ENCODE measurements at places on chromosomes 2 and 18. TPM values are rescaled to one million over a fixed set of nuclear protein-coding genes. Genes with fewer than 3 reads are reported as not detected.

Gene KLHL30
- 8.3 TPM for total RNA-seq

Gene EFHD1
- 30.4 TPM for total RNA-seq

Gene TANC1
- 87.3 TPM for total RNA-seq

Gene DES
- 582 TPM for total RNA-seq

Gene TGFBRAP1
- 17.0 TPM for total RNA-seq

Gene RIF1
- 52.1 TPM for total RNA-seq

Gene CMPK2
- 7.6 TPM for total RNA-seq

Gene DUSP28
- total RNA-seq: 7.0 TPM

Gene BOLL
- total RNA-seq: 0.23 TPM

Gene ESPNL
- 3.8 TPM for total RNA-seq

Gene DHRS9
- 1.1 TPM for total RNA-seq

Gene ANKRD62
- not detected for total RNA-seq

Gene TMEM37
- total RNA-seq: 25.2 TPM

Gene SIX2
- 10.7 TPM for total RNA-seq

Gene TSPYL6
- total RNA-seq: not detected

Gene TMEM127
- 30.4 TPM for total RNA-seq

Gene HRH4
- 0.23 TPM for total RNA-seq

Gene DTNB
- 19.4 TPM for total RNA-seq

Gene RUFY4
- 0.29 TPM for total RNA-seq

Gene PFN4
- total RNA-seq: 2.6 TPM

Gene TMEM17
- total RNA-seq: 4.3 TPM

Gene EPB41L5
- total RNA-seq: 84.8 TPM

Gene SERPINB13
- not detected for total RNA-seq

Gene LIMS4
- total RNA-seq: 4.4 TPM

Gene GYPC
- 113 TPM for total RNA-seq

Gene ATP6V1C2
- total RNA-seq: 7.6 TPM

Gene GAREM1
- 27.9 TPM for total RNA-seq

All from metanephros (tissue), 2 donors.